ENCODE measurements at places on chromosomes 7 and 10.

DNA sequence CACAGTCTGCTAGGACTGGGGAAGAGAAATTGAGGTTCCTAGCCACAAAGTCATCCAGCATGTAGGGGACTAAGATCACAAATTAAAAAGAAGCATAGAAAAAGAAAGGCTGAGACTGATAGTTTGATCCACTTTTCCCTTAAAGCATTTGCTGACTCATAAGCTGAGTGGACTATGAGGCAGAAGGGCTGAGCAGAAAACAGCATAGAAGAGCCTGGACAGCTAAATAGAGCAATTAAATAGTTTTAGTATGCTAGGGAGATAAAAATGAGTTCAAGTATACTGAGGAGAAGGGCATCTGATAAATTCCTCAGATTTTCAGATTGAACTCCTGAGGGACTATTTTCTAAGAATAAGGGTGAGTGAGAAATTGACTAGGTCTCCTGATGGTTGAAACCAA is 155.9 kb upstream of the EGR2 start:
- no peak for DNase-seq

DNA sequence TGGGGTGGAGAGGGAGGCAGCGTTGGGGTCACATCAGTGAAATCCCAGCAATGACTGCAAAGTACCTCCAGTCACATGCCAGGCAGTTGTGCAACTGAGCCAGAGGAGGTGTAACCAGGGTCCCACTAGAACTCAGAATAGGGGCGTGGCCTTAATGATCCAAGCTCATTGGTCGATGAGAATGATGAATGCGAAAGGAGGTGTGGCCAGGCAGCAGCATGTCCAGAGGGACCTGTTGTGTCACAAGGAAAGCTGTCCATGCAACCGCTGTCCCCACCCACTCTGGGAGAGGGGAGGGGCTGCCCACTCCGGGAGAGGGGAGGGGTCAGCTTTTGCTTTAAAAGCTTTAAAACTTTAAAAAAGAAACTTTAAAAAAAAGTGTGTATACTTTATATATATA is 25.3 kb upstream of the MTPAP start:
- no peak for DNase-seq

DNA sequence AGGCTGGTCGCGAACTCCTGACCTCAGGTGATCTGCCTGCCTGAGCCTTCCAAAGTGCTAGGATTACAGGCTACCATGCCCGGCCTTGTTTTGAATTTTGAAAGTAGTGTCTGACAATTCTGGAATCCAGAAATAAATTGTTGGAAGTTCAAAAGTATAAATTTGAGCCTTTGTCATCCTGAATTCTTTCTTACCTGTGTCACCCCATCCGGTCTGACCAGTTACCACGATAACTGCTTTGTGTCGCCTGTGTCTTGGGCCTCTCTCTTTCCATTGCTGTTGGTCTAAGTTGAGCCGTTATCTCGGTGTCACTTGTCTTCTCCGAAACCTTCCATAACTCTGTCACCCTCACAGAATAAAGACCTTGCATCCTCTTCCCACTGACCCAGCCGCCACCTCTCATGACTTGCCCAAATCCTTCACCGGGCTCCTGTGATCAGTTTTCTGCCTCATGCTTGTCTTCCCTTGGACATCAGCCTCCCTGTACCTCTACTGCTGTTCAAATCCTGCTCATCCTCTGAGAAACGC is 18.6 kb downstream of the CUL1 start:
- no peak for DNase-seq

DNA sequence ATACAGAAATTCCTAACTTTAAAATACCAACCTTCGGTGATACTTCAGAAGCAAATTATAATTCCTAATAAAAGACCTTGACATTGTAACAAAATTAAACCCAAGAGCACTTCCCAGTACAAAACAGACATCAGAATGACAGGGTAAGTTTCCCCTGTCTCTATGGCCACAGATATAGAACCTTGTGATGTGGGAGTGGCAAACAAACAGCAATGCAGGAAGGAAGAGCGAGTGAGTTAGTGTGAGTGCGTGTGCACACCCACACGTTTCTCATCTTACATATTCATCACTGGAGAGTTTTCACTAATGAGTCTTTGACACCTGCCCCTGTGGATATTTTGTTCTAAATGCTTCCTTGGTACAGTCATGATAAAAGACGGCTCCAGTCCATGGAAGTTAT is 72.2 kb downstream of the VWC2 start:
- DNase-seq: no peak

Measured in globus pallidus (tissue), 1 donor.